ENCODE measurements at places on chromosomes 2 and 18.

DNA sequence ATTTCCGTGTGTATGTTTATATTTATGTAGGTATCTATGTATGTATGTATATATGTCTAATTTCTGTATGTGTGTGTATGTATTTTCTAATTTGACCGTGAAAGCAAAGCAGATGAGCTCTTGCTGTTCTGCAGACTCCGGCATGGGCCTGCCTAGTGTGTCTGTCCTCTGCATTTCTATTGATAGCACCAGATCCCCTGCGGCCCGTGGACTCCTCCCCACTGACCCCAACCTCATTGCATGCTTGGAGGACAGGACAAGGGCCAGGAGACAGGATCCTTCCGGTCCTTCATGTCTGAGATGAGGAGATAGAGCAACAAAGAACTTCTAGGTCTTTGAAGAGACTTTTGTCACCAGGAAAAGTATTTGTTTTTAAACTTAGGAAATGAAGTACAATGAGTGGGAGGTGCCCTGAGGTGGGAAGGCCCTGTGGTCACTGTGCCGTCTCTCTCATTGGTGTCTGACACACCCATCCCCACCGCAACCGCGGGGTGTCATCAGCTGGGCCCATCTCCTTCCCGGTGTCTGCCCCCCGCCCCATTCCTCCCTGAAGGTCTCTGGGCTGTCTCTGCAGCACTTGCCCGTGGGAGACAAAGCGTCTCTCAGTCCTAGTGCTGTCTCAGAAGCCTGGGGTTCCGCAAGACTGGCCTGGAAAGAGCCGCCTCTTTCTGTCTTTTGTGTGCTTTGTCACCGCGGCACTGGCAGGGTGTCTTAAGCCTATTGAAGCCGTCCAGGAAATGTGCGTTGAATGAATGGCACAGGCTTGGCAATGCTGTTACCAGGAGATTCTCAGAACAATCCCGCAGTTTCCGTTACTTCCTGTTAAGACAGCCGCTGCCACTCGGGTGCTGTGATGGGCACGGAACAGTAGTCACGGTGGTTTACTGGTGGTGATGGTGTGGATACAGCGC is 216.4 kb downstream of the AGAP1 start:
- DNase-seq: no peak

DNA sequence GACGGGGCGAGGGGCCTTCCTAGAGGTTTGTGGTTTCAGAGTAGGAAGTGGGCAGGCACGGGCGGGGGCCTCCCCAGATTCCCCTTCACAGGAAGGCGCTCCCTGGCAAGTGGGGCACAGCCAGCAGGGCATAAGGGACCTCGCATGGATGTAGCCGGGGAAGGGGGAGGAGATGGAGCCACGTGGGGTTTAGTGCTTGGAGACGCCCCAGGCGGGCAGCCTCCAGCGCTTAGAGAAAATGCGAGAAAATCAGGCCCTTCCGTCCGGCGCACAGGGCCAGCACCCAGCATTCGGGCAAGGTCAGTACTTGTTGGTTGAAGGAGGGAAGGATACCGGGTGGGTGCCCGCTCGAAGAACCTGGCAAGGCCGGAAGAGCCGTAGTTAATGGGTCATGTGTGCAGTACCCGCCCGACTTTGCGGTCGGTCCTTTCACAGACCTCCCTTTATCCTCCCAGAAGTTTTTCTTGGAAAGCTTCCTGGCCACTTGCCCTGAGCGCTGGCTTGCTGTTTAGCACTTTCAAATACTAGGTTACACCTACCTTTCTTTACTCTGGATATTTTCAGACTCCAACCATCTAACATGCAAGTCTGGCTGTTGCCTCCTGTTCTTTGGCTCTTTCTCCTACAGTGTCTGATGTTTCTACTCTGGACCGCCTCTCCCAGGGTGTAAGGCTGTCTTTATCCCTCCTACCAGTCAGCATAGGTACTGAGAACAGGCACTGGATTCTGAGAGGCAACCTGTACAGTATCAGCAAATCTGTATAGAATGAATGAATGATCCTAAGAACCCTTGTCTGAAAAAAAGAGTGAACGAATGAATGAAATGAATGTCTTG is 78.1 kb downstream of the CIB4 start:
- DNase-seq: no peak

DNA sequence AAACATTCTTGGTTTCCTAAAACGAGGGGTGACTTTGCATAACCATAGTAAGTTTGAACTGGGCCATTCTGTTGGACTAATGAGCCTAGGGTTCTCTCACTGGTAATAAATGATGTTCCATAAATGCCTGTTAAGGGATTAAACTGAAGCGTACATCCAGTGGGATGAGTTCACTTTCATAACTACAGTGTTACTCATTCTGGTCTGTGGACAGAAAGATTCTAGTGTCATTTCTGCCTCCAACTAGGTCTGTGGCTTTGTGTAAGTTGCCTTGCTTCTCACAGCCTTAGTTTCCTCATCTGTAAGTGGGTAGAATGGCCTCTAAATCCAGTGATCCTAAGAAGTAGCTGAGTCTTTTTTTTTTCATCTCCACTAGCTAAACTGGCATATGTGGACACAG is 1860.6 kb upstream of the PIK3C3 start:
- DNase-seq: no peak

DNA sequence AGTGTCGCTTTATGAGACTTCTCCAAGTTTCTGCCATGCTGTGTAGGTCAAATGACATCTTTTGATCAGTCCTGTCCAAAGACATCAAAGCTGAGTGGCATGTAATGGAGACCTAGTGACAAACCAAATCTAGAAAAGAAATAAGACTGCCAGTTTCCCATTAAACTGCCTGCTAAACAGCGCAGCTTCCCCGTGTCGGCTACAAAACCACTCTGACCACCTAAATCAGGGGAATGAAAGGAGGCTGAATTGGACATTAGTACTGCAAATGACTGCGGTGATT is 57.7 kb downstream of the TSHZ1 start:
- DNase-seq: no peak

DNA sequence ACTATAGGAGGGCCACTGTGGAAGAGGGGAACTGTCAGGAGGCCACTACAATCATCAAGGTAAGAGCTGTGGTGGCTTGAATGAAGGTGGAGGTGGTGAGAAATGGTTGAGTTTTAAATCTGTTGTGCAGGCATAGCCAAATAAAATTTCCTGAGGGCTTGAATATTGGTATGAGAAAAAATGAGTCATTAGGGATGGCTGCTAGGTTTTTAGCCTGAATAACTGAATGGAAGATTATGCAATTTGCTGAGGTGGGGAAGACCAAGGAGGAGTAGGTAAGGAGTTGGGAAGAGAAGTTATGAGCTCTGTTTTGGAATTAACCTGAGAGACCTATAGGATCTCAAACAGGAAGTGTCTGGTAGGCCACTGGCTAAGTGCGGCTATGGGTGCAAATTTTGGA is 84.0 kb downstream of the KLHL14 start:
- DNase-seq: no peak

GRCh38 chr2:14082640-14083039 is 549.9 kb upstream of the LRATD1 start:
- DNase-seq: no peak

GRCh38 chr2:174711206-174711605 is 53.1 kb downstream of the CHRNA1 start:
- DNase-seq: no peak

GRCh38 chr2:162694266-162694665 is 144.3 kb downstream of the KCNH7 start:
- DNase-seq: no peak

DNA sequence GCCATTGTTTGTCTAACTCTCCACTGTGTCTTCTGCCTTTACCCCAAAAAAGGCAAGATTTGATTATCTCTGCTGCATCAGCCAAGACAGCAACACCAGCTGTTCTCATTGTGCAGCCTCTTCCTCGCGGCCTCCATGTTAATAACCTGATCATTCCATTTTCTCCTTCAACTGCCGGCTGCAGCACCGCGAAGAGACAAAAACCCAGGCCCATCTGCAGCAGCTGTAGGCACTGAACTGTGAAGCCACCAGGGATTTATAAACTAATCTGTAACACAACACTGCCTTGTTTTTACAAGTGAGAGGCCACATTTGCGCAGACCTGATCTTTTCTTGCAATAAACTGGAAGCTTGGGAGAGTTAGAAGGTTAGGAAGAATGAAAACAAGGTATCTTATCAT is 147.8 kb downstream of the SATB2 start:
- no peak for DNase-seq

DNA sequence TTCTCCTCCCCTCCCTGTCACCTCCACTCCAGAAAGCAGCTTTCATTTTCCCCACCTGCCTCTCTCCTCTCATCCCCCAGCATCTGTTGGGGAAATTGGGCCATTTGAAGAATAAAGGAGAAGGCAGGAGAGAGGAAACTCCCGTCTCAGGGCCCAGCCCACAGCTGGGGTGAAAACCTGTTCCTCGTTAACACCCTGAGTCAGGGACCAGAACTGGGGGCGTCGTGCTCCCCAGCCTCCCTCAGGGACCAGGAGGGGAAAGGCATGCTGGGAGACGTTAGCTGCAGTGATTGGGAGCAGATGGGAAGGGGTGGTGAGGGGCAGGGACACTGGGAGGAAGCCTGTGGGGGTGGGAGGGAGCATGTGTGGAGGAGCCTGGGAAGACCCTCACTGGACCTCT is 251.3 kb downstream of the DYSF start:
- no peak for DNase-seq

DNA sequence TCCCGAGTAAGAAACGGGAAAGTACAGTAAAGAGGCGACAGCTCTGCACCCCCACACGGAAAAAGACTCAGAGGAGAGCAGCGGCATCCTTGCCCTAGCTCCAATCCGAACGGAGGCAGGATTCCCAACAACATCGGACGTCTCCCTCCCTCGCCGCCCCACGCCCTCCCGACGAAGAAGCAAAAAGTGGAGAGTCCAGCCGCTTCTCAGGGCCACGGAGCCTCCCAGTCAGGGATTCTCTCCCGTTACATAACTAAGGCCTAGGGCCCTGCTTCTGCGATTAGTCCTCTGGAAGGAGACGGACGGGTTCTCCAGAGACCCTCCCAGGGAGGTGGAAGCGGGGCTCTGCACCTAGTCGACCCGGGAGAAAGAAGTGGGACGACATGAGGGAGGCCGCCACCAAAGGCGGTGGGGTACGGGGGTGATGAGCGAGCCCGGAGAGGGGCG is 587 bp downstream of the SUMO1 start:
- DNase-seq: peak; percentile 40

DNA sequence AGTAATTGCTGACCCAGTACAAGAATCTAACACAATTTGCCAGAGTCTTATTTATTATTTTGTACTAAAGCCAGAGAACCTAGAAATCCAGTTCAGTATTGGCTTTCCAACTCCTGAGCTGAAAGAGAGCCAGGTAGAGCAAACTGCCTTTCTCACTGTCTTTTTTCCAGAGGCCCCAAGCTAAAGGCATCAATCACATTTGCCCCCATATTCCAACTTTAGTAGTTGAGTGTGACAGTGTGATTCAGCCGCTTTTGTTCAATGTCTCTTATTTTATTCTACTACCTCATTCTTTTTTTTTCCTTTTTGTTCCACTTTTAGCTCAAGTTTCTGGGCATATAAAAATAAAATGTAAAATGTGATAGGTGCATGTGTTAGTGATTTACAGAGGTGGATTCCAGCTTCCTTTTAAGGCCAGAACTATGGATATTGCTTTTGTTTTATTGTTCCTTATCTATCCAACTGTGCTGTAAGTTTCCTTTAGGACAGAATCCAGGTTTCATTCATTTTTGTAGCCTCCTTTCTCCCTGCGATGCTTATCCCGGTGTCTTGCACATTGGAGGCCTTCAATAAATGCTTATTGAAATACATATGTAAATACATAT is 153.0 kb downstream of the ZEB2 start:
- DNase-seq: no peak

GRCh38 chr18:10035281-10035991 is 121.6 kb downstream of the VAPA start:
- DNase-seq: no peak

DNA sequence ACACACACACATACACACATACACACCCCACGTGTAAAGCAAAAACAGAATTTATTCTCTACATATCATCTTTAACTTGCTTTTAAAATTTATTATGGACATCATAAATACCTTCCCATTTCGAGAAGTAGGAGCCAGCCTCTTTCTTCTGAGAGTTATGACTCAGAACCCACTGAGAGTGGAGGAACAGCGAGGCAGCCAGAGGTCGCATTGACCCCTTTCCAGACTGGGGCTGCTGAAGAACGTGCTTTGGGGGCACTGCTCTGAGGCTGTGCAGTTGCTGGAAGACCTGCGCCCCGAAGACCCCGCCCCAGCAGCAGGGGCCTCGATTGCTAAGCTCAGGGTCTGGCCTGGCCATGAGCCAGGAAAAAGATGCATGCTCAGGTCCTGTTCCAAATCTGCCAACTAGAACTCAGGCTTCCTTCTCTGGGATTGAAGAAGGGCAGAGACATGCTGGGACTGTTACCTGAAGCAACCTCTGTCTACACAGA is 133.8 kb upstream of the TWIST2 start:
- DNase-seq: no peak

- no peak for DNase-seq
These were observed 168.7 kb downstream of the ANKRD44 start for GRCh38 chr2:197141702-197142473.

DNA sequence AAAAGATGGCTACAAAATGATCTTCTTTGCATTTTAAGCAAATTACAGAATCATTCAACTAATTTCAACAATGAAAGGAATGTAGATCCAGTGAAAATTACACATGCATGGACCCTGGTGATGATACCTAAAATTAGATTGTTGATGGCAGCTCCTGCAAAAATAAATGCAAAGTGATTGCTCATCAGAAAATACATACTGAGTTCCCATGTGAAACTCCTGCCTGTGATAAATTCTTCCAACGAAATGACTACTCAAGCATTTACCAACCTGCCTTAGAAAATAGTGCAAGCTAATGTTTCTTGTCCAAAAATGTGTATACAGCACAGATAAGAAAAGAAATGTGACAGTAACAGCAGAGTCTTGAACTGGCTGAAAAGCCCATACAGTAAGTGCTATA is 300.0 kb upstream of the REV1 start:
- DNase-seq: no peak

DNA sequence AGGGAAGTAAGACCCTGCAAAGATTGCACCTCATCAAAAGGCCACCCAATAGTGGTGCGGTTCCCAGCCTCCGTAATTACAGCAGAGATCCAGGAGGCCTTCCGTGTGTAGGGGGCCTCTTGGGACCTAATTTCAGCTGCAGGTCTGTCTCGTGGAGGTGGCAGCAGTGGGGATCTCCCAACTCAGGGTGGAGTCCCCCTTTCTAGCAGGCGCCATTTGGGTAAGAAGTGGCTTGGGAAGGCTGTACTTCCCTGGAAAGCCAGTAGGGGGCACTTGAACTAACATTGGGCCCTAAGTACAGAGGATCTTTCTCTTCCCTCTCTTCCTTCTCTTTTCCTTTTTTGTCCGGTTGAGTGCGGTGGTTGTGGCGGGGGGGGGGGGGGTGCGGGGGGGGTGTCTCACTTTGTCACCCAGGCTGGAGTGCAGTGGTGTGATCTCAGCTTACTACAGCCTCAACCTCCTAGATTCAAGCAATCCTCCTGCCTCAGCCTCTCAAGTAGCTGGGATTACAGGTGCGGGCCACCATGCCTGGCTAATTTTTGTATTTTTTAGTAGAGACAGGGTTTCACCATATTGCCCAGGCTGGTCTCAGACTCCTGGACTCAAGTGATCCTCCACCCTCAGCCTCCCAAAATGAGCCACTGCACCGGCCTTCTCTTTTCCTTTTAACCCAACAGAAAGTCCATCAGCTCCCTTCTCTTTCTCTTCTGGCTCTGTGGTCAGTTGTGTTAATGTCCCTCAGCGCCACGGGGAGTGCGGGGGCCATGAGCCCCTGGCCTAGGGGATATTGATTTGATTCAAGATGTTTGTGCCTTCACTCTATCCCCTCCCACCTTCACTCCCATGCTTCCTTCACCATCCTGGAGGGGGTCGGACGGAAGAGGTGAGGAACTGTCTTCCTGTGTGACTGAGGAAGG is 32.0 kb downstream of the CENPO start:
- peak; percentile 30 for DNase-seq

GRCh38 chr18:48817021-48817461 is 133.7 kb downstream of the SMAD7 start:
- no peak for DNase-seq

GRCh38 chr2:56230156-56230555 is 46.4 kb downstream of the CCDC85A start:
- no peak for DNase-seq

Data from inflammatory macrophage (primary cell).